ENCODE measurements at places on chromosomes 16 and 17.

- no peak for DNase-seq
Measured at GRCh38 chr17:57906910-57907309, 48.3 kb downstream of the CUEDC1 start.

DNA sequence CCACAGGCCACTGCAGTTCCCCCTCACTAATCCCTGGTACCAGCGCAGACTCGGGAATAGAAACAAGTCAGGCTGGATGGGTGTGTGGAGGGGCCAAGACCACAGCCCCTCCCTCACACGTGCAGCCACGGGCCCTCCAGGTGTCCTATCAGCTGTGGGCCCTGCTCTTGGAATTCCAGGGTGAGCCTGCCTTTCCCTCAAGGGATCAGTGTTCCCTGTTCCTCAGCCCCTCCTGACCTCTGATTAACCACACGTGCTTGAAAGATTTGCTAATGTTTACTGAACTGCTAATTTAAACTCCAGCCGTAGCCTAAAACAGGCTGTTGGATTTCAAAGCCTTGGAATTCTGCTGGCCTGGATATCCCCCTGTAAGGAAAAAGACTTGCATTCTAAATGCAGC is 146.4 kb downstream of the SOCS1 start:
- DNase-seq, result no peak

GRCh38 chr16:58054289-58054688 is 28.7 kb downstream of the MMP15 start:
- DNase-seq, result no peak

GRCh38 chr17:6526362-6527152 is 29.8 kb downstream of the PITPNM3 start:
- no peak for DNase-seq

GRCh38 chr17:63431939-63432804 is 13.9 kb downstream of the CYB561 start:
- DNase-seq, result no peak

DNA sequence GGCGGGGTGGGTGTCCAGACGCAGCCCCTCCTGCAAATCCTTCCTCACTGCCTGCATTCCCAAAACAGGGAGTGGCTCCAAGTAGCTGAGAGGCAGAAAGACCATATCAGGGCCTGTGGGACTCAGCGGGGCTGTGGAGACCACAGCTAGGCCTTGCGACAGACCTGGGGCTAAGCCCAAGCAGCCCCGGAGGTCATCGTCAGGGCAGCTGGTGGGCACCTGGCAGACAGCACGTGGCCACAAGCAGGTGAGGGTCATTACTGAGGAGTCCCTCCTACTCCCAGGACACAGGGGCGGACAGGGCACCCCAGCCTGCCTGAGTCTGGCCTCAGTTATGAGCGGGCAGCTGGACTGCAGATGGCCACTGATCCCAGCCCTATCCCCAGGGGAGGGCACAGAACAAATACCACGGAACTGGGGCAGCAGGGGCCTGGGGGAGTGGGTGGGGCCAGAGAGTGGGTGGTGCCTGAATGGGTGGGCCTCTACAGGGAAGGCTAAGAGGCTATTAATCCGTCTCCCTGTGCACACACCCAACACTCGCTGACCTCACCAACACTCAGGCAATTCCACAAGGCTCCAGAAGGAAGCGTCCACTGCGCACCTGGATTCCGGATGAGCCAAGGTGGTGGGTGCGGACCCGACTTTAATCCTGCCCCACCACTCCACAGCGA is 8.5 kb downstream of the HS3ST6 start:
- no peak for DNase-seq

DNA sequence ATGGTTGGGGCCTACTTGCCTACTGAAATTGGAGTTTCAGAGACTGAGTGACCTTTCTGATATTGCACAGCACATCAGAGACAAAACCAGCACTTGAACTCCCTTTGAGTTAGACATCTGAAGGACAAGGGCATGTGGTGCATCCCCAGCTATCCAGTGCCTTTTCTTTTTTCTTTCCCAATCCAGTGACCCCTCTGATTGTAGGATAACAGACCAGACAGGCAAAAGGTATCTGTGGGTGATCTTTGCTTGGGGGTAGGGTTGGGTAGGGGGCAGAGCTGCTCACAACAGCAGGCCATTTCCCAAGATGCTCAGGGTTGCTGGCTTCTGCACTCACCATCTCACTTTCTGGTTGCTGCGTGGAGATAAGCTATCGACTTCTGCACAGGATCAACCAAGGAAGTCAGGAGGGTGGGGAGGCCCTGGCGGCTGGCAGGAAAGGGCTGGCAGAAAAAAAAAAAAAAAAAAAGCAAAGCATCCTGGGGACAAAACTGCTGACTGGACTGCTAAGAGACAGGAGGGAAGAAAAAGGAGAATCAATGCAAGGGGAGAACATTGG is 42.2 kb downstream of the HOXB1 start:
- DNase-seq, result no peak

DNA sequence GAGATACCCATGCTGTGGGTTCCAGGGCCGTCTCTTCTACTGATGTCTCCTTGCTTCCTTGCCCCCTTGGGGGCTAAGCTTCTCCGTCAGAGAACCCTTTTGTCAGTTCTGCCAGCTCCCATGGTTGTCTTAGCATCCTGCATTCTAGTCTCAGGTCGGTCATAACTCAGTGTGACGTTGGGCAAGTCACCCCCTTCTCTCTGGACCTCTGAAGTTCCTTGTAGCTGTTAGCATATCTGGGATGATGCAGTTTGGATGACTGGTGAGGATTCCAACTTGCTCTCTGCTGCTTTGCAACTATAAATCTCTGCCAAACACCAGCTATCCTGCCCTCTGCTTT is 8.9 kb upstream of the MYL4 start:
- no peak for DNase-seq

DNA sequence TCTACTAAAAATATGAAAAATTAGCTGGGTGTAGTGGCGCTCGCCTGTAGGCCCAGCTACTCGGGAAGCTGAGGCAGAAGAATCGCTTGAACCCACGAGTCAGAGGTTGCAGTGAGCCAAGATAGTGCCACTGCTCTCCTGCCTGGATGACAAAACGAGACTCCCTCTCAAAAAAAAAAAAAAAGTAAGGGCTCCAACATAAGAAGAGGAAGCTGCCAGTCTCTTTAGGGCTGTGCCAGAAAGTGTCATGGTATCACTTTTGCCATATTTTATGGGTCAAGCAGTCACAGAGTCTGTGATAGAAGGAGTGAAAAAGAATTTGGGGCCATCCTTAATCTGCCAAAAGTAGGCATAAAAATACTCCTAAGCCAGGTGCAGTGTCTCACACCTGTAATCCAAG is 1.4 kb upstream of the PIPOX start:
- no peak for DNase-seq

- peak; percentile 42 for DNase-seq
Measured at GRCh38 chr17:28953444-28954118, 2.3 kb upstream of the PHF12 start.

- DNase-seq, result no peak
Measured at GRCh38 chr17:4444782-4445473, 11.2 kb downstream of the SPNS3 start.

GRCh38 chr16:52825892-52826291 is 226.8 kb downstream of the CHD9NB start:
- no peak for DNase-seq

DNA sequence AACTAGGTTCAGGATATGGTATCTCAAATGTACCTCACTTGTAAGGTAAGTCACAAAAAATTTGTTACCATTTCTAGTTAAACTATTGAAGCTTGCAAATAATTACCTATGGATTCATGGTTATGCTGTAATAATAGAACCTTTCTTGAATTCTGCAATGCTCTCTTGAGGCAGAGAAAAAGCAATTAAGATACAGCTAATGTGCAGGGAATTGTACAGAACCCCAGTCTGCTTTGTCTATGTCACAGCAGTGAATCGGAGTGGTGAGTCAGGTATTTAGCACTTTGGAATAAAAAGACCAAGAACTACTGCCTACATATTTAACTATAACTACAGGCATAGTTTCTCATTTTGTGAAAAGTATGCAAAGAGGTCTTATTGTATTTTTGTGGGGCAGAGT is 228.7 kb upstream of the GOT2 start:
- DNase-seq, result no peak

- DNase-seq, result no peak
Measured at GRCh38 chr16:81630635-81631031, 148.5 kb upstream of the PLCG2 start.

DNA sequence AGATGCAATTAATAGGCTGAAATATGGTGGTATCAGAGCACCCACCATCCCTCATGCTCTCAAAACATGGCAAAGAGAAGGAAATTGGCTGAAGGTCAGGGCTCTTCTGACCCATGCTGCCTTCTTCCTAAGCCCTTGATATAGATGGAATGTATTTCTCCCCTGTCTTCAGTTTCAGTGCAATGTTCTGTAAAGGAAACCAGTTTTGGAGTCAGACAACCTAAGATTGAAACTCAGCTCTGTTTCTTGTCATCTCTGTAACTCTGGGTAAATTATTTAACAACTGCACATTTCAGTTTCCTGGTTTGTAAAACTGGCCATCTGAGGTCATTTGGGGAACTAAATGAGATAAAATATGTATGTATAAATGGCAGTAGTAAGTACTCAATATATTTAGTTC is 243.9 kb downstream of the CA10 start:
- no peak for DNase-seq

DNA sequence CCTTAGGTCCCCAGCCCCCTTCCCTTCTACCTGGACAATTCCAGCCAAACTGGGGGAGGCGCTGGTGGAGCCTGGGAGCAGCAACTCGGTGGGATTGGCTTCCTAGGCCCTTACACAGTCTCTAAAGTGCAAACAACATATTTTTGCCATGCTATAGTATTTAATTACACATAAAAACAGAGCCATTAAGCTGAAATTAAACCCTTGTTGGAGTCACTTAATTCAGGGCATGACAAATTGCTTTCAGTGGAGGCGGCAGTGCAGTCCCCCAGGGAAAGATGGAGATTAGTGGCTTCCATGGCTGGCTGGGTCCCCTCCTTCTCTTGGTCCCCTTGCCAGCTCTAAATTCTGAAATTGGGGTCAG is 17.3 kb downstream of the IGFBP4 start:
- DNase-seq, result no peak

DNA sequence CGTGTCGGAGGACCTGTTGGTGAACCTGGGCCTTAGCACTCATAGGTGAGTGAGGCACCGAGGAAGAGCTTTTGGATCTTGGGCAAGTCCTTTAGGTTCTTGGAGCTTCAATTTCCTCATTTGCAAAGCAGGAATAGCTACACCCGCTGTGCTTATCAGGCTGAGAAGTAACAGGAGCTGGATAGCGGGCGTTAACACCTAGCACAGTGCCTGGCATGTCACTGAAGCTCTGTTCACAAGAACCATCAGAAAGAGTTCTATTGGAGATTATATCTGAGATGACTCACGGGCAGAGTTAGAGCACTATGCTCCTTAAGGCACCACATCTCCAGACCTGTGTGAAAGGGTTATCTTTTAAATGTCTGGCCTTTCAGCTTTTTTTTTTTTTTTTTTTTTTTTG is 12.8 kb downstream of the MEOX1 start:
- no peak for DNase-seq

DNA sequence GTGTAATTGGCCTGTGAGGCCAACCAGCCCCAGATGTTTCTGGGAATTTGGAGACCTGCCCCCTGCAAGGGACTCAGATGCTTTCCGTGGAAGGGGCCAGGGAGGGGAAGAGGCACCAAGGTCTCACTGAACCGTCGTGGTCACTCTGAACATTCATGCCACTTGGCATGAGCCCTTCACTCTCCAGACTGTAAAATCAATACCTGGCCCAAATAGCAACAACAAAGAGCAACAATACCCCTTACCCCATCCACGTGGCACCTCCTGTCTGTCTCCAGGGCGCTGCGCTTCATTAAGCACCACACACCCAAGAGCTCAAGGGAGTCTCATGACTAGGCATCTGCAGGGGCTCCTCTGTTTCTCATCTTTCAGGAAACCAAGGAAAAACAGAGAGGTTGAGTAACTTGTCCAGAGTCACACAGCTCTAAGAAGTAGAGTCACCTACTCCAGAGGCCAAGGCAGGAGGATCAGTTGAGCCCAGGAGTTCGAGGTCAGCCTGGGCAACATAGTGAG is 52.8 kb downstream of the SOCS1 start:
- no peak for DNase-seq

DNA sequence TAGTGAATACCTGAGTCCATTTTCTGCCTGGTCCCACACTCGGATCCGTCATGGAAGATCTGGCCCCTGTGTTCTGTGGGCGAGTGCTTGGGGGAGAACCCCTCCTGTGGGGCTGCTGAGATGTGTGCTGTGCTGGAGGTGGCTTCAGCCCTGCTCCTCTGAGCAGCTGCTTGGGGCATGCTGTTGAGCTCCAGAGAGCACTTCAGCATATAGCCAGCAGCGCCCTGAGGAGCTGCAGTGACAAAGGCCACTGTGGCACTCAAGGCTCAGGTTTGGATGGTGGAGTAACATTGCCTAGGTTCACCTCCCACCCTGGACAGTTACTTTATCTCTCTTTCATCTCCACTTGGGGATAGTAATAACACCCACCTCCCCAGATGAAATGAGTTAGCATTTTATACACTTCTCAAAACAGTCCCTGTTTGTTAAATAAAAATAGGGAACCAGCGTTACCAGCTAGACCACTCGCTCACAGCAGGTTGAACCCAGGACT is 75.3 kb downstream of the KSR1 start:
- no peak for DNase-seq

GRCh38 chr17:80957461-80957941 is 34.1 kb upstream of the CHMP6 start:
- no peak for DNase-seq

- no peak for DNase-seq
Measured at GRCh38 chr16:18945233-18945632, 19.0 kb upstream of the SMG1 start.

- no peak for DNase-seq
Measured at GRCh38 chr17:2025622-2026309, 632 bp upstream of the RTN4RL1 start.

- DNase-seq, result no peak
Measured at GRCh38 chr16:75617121-75617520, 6.0 kb downstream of the ADAT1 start.

GRCh38 chr17:74871356-74872076 is 1.3 kb downstream of the FDXR start:
- no peak for DNase-seq

DNA sequence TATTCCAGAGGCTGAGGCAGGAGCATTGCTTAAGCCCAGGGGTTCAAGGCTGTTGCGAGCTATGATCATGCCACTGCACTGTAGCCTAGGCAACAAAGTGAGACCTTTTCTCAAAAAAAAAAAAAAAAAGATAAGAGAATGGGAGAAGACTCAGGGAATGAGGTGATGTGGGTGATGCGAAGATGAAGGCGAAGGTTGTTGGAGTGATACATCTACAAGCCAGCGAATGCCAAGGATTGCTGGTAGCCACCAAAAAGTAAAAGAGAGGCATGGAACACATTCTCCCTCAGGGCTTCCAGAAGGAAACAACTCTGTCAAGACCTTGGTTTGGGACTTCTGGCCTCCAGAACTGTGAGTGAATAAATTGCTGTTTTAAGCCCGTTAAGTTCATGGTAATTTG is 26.0 kb upstream of the CNEP1R1 start:
- DNase-seq, result no peak

- no peak for DNase-seq
Measured at GRCh38 chr16:86558355-86559193, 3.5 kb upstream of the MTHFSD start.
